Activated CD4-positive, alpha-beta T cell treated with anti-CD3 and anti-CD28 coated beads for 24 hours (primary cell): ENCODE measurements at places on chromosomes 2 and 18.
A peak's percentile ranks its signal among the peaks of the same experiment; 100 is the strongest.

GRCh38 chr2:237509905-237510304, 22.9 kb downstream of the MLPH start:
- no peak for DNase-seq

DNA sequence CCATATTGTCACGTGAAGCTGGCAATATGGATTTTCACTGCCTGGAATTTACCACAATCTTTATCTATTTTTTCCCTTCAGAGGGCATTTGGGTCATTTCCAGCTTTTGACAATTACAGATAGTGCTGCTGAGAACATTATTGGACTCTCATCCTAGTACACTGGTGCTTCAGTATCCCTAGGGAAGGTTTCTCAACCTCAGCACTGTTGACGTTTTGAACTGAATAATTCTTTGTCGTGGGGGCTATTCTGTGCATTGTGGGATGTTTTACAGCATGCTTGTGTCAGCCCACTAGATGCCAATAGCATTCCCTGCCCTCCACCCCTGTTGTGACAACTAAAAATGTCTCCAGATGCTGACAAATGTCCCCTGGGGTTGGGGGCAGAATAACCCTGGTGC, 185.7 kb downstream of the TPGS2 start:
- DNase-seq = no peak

GRCh38 chr18:23250893-23251656, 115.8 kb downstream of the CABLES1 start:
- no peak for DNase-seq

DNA sequence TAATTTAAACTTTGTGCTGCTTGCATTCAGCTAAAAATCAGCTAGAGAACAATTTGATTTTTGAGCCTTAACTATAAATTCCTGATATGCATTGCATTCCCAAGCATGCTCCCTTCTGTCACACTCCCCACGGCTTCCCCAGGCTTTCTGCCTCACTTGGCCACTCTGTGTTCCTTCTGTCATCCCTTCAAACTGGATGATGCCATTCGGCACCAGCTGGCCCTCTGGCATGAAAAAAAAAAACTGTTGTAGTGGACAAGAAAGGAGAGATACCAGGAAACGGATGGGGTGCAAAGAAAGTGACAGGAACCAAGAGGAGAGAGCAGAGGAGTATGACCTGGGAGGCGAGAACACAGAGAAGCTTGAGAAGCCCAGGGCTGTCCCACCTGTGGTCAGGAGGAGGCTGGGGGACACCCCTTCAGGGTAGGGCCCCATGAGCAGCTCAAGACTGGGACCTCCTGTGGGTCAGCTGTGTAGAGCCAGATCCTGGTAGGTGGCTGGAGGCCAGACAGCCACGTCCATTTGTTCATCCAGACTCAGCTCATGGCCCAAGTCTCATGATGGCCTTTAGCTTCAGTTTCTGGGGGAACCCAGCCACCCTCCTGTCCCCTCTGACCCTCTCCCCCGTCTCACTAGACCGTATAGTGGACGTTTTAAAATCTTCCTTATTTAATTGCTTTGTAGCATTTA, 211.8 kb downstream of the GBX2 start:
- no peak for DNase-seq

- DNase-seq = no peak
Measured at GRCh38 chr2:29587402-29588190, 333.8 kb downstream of the ALK start.

DNA sequence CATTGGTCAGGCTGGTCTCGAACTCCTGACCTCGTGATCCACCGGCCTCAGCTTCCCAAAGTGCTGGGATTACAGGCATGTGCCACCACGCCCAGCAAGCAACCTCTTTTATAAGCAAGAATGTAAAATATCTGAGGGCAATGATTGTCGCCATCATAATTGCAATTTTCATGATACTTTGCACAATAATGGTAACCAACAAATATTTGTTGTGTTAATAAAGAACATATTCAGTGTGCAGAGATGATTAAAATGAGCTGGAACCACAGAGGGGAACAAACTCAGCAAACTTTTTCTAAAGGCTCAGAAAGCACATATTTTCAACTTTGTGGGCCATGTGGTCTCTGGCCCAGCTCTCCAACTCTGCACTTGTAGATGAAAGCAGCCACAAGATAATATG, 115.2 kb upstream of the SIX2 start:
- no peak for DNase-seq

DNA sequence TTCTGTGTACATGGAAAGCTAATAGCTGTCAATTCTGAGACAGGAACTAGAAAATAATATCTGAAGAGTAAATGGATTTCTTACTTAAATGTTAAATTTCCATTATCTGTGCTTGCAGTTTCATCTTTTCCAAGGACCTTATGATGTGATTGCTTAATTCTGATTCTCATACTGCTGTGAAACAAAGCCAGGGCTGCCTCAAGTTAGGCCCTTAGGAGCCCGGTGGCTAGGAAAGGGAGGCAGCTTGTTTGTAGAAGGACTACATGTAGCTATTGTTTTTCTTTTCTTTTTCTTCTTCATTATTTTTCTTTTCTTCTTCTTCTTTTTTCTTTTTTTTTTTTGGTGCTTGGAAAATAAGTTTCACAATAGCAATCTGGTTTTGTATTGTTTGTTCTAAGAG, 50.5 kb downstream of the XRCC5 start:
- DNase-seq = no peak

- DNase-seq = no peak
Measured at GRCh38 chr2:219001577-219002394, 8.6 kb upstream of the CRYBA2 start.

DNA sequence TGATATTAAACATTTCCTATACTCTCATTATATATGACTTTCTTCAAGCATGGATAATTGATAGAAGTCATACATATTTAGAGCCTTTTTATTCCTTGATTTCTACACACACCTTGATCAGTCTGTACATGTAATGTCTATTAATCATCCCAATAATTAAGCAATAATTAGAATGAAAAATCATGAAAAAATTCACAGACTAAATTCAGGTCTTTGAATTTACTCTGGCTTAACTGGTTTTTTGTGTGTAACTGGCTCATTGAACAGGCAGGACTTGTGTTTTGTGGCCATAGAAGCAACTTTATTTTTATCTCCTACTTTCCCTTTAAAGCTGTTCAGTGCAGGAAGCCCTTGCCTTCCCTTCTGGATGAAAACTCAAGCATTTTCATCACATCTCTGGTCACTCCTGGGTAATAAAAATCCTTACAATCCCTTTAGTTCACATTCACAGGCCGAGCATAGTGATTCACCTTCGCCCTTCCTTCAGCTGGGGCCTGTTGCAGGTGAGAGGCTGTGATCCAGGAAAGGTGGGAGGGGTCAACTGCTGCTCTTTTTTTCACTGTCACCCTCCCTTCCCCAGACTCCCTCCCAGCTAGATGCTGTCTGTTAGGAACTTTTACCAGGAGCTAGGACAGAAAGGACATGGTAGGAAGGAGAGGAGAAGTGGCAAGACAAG, 58.0 kb upstream of the ITSN2 start:
- DNase-seq = no peak

DNA sequence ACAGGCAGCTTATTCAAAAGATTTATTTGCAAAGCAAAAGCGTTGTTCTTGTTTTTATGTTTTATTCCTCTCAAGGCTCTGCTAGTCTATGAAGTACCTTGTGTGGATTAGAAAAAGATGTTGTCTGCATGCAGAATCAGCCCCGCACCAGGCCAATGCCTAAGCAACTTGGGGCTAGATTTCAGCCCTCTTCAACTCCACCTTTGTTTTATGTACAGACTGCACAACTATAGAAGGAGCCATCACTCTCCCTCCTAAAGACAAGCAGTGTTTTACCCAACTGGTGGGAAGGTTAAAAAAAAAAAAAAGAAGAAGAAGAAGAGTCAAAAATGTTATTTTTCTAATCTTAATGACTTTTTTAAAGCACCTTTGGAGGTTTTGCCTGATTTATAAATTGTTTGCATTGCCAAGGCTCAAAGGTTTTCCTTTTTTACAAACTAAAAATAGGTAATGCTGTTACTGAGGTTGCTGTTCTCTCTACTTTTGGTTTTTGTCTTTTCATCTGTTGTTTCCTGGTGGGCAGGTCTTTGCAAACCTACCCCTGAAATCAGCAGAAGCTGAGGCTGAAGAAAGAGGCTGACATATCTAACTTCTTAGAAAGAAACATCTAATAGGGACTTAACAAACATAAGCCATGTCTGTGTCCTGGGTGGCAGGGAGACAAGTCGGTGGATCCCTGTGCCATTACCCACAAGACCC, 164.0 kb downstream of the SLC39A10 start:
- no peak for DNase-seq

GRCh38 chr2:31078579-31079105, 59.6 kb downstream of the GALNT14 start:
- no peak for DNase-seq

- no peak for DNase-seq
Measured at GRCh38 chr2:1723397-1724042, 20.8 kb downstream of the PXDN start.

- DNase-seq = peak; percentile 70
Measured at GRCh38 chr18:63317982-63318888, 1.3 kb downstream of the BCL2 start.

- no peak for DNase-seq
Measured at GRCh38 chr2:80028584-80028983, 276.0 kb downstream of the LRRTM1 start.

DNA sequence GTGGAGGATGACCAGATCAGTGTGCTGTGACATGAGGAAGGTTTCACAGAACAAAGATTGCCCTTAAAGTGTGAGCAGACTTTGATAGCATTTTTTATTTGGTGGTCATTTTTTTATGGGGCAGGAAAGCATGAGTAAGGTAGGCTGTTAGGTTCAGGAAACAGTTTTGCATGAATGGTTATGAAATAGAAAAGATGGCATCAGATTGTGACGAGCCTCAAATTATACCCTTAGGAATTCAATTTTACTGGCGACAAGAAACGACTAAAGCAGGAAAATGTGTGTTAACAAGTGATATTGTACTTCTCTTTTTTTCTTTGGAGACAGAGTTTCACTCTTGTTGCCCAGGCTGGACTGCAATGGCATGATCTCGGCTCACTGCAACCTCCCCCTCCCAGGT, 44.7 kb downstream of the PIK3C3 start:
- DNase-seq = no peak

DNA sequence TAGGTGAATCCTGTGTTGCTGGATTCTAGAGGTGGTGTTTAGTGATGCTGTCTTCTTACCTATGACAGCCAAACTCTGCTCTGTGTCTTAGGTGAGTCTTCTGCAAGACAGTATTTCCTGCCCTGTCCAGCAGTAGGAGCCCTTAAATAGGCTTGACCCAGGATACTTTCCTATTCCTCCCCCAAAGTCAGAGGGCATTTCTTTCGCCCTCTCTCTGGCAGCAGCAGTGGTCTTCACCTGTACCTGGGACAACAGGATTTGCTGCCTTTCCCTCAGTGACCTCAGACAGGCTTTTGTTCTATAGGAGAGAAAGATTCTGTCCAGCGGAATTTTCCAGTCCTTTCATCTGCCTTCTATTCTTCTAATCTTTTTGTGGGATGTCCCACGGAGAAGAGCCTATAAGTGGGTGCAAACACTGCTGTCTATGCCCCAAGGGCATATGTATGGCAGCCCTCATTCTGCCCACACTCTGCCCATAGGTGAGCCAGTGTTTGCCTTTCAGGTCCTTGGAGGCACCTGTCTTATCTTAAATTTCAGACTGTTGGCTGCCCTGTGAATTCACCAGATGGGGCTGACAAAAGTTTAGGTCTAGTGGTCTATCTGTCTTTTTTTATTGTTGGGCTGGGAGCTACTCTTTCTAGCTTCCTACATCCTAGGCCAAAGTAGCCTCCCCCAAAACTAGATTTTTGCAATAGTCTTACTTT, 177.3 kb upstream of the SPOPL start:
- DNase-seq = no peak

- DNase-seq = no peak
Measured at GRCh38 chr2:222798528-222798927, 62.3 kb upstream of the ACSL3 start.

DNA sequence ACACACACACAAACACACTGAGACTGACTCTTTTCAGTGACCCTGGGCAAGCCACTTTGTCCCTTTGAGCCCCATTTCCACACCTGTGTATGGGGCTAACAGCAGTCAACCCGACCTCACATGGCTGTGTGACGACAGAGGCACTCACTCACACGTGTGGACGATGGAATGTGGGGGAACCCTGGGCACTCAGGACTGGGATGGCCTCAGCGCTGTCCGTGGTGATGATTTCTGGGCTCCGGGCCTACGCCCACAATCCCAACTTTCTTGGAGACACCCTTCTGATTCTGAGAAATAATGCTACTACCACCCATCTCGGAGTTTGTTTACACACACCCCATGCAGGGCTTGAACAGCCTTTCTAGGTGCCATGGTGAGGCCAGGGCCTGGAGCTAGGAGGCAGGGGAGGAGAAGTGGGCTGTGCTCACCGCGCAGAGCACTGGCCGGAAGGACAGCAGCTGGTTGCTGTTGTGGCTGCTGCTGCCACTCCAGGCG, 1.5 kb downstream of the CRYBA2 start:
- no peak for DNase-seq

DNA sequence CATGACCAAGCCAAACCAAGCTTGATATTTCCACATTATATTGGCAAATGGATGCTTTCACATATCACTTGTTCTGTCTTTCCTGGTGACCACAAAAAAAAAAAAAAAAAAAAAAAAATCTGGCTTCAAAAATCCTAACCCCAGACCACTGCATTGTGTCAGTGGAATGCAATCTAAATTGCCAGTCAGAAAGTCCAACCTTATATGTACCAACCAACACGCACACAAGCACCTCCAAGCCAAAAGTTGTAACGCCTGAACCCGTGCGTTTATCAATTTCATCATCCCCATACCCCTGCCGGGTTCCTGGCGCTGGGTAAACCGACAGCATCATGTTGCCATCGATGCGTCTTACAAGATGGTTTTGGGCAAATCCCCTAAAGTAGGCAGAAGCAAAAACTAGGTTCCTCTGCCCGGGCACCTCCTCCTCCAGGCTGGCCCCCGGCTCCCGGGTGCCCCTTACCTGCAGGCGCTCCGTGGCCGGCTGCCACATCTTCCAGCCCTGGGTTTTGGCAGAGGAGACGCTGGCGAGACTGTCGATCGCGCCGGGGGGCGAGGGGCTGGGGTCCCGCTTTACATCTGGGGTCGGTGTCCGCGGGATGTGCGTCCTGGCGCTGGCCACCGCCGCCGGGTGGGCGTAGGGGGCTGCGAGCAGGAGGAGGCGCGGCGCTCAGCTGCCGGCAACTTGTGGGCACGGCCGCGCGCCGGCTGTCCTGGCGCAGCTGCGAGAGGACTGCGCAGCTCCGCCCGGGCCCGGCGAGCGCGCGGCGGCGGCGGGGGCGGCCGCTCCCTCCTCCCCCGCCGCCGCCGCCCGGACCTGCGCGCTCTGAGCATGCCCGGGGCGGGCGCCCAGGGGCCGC, at the start of gene PID1:
Gene PID1 (minus strand): TSS at position 737 of the 860 bp plus-strand sequence. CDS start 244 bp downstream, at position 493.
- DNase-seq = no peak

GRCh38 chr2:215699700-215700538, 264.1 kb upstream of the FN1 start:
- DNase-seq = no peak
